NCI-H187 (cell line): ENCODE measurements at places on chromosomes 2 and 18.

- no peak for DNase-seq
Measured at GRCh38 chr2:97868986-97869721, 126.6 kb downstream of the TMEM131 start.

DNA sequence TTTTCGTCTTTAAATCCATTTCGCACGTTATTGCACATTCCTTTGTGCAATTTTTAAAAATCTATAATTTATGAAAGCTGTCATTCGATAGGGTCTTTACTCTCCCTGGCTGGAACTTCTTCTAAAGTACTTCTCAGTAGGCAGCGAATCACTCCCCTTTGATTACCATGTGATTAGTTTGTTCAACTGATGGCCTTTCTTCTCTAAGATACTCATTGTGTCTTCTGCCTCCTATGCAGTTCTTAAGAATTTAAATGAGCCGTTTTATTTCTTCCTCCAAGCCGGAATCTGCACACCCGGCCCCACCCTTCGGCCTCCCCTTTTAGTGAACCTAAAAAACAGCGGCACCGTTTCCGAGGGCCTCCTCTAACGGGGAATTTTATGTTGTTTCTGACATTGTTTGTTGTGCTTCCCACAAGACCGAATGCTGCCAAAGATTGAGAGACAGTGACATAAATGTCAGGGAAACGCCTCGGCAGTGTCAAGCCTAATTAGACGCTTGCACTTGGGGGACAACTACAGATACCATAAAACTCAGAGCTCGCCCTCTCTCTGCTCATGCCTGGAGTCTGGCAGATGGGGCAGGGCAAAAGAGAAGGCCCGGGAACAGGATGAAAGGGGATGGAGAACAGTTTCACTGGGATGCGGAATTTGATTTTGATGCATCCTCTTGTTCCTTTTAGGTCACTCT, 255.3 kb downstream of the BCL11A start:
- DNase-seq, result no peak

DNA sequence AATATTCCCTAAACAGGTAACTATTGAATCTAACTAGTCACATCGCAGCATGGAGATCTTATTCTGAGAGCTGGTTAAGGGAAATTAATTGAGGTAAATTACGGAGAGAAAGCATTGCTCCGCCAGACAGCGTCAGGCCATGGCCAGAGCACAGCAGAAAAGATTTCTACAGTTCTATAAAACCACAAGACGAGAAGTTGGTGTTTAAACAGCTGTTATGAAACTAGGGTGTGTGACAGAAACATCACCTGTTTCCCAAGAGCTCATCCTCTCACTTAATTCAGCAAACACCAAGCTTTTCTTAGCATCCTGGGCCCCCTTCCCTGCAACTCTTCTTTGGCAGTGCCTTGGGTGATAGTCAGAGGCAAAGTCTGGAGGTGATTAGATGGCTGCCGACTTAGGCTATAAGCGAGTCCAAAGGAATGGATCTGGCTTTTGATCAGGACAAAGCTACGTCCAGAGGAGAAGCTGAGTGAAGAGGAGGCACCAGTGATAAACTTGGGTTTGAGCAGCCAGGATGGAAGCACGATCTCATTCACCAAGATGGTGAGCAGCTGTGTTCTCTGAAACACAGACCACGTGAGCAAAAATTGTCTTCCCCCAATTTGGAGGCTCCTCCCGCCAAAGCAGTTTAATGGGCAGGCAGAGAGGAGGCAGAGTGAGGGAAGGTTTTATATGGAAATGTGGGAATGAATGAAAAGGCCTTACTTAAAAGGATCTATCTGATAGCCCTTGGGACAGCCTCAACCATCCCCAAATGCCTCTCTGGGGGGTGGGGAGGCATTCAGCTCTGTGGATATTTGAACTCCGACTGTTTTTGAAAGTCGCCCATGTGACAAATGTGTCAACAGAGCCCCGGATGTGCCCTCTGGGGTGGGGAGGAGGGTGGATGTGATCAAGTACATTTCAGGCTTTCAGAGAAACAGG, 57.8 kb downstream of the PKDCC start:
- DNase-seq, result no peak

GRCh38 chr18:356778-357177, 88.9 kb upstream of the THOC1 start:
- no peak for DNase-seq

DNA sequence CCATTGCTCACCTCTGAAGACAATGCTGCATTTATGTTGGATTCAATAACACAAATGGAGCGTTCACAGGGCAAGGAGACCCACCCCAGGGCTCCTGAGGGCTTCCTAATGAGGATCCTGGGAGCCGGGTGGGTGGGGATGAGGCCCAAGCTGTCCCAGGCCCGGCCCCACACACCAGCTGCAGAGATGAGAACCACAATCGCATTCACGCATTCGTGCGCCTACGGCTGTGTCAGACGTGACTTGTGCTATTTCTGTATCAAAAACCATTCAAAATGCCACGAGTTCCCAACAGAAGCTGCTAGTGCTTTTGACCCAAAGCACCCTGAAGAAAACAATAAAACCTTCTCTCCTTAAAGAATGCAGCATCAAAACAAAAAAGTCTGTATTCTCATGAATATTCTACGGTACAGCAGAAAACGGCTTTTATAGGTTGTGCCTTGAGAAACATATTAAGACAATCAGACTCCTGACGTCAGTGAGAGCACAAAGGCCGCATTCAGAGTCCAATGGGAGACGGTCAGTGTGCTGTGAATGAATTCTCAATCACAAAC, 205.4 kb downstream of the HDAC4 start:
- DNase-seq, result no peak

DNA sequence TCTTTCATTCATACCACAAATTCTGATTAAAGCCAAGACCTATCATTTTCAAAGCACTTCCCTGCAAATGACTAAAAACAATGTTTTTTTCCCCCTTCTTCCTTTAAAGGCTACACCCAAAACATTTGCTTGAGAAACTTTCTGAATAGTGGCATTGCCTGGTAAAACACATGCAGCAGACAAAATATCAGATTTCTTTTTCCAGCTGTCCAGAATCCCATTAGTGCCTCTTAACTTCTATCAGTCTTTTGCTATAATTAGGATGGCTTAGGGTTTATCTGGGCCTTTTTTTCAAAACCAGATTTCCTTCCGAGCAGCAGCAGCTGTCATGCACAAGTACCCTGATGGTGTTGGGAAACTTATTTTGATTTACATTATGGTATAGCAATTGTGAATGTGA, 50.6 kb downstream of the ALPK2 start:
- no peak for DNase-seq

DNA sequence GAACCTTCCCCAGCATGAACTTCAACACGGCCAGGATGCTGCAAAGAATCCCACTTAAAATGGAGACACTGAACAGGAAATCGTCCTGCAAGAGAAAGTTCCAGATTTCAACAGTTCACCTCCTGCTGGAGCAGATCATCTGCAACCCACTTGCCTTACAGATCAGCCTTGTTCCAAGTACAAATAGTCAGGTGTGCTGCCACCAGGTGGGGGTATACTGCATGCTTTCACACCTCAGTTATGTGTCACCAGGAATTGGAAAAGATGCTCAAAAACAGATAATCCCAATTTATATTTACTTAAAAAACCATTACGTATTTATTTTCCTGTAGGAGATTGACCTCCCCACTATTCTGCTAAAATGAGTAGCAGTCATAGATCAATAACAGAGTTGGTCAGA, 212.3 kb downstream of the MGAT5 start:
- no peak for DNase-seq

DNA sequence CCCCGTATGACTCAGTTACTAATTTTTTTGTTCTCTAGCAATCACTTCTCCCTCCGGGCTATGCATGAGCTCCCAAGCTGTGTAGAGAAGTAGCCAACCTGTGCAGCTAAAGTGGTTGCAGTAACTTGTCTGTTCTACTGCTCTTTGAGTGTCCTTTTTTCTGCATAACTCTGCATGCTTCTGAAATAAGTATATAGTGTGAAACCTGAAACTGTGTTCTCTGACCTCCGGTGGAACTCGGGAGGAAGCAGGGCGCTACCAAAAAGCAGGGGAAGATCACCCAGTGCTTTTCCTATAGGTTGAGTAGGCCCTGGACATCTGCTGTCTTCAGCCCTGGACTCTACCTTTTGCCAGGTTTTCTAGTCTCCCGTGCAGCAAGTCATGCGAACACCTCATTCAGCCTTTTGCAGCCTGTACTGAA, 47.8 kb downstream of the PHLPP1 start:
- no peak for DNase-seq

- DNase-seq, result no peak
Measured at GRCh38 chr18:33757037-33757436, 179.0 kb downstream of the ASXL3 start.

DNA sequence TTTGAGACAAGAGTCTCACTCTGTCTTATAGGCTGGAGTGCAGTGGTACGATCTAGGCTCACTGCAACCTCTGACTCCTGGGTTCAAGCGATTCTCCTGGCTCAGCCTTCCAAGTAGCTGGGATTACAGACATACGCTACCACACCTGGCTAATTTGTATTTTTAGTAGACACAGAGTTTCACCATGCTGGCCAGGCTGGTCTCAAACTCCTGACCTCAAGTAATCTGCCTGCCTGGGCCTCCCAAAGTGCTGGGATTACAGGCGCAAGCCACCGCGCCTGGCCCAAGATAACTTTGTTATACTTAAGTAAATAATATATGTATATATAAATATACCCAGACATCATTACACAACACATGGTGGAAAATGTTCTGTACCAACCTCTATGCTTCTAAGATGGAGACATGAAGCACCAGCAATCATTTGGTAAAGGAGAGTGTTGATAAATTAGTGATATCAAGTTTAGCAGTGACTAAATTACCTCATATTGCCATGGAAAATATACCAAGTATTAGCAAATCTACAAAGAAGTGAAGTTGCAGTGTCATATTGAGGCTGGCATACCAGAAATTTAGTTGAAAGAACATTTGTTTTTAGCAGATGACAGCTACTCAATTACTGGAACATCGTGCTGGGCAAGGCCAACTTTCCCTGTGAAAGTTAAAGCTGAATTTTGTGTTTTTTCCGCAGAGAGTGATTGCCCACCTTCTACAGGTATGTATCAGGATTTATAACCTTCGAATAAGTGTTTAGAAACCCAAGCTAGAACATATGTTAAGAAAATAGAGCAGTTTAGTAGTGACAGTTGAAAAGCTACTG, 177.7 kb downstream of the MYCN start:
- no peak for DNase-seq

GRCh38 chr2:95313296-95314131, 16.4 kb downstream of the KCNIP3 start:
- no peak for DNase-seq

- DNase-seq, result no peak
Measured at GRCh38 chr18:9055185-9055584, 47.3 kb upstream of the NDUFV2 start.

DNA sequence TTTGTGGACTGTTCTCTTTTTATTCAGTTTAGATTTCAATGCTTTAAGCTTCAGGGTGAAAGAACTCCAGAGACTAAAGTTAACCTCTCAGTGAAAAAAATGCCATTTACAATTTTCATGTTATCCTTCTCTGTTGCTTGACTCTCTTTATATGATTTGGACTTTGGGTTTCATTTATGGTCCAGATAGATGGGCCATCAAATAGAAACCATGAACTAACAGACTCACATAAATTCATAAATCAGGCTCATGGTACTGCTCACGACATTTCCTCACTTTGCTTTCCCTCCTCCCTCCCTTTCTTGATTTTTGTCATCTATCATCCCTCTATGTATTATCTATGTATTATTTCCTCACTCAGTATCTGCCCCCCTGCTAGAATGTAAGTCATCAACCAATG, 10.0 kb downstream of the FAM110C start:
- DNase-seq, result no peak

DNA sequence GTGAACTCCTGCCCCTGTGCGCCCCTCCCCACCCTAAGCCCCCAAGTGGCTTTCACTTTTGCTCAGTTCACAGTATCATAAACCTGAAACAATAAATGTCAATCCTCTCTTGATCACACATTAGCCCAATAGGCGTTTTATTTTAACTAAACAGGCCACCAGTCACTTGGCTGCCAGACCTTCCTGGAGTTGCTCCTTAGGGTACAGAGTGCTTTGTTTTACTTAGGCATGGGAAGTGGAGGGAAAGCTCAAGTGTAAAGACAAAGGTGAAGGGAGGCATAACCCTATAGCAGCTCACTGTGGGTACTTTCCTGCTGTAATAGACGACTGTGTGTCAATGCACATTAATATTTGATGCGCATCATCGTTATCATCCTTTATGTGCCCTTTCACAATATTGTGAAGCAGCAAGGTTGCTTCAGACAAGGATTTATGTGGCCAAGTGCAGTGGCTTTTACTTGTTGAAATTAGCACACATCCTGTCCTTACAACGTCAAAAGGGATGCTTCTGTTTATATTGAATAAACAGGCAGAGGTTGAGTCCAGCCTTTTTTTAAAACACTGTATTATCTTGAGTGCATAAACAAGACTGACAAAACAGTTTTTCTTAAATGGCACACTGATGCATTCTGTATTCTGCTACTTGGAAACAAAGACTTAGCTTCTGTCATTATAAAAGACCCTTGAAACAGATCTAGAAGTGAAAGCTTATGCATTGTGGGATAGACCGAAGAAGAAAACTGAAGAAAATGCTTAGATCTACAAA, 168.5 kb downstream of the TMEFF2 start:
- no peak for DNase-seq

DNA sequence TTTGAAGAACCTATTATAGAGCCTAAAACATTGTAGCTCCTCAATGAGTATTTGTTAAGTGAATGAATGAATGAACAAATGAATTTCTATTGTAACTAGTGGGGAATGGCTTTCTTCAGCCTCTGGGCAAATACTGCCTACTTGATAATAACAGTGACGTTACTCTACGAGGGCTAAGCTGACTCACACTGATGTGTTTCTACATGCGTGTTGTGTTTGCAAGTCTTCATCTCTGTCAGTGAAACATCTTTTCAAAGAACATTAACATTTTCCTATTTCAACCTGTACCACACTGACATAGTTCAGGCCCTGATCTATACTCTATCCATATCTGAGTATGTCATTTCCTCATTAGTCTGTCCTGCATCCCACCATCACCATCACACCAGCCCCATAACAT, 319.9 kb upstream of the ACVR2A start:
- no peak for DNase-seq

- DNase-seq, result no peak
Measured at GRCh38 chr2:134189009-134189720, 64.7 kb upstream of the MGAT5 start.

- DNase-seq, result no peak
Measured at GRCh38 chr2:23720705-23721453, 206.0 kb downstream of the ATAD2B start.

DNA sequence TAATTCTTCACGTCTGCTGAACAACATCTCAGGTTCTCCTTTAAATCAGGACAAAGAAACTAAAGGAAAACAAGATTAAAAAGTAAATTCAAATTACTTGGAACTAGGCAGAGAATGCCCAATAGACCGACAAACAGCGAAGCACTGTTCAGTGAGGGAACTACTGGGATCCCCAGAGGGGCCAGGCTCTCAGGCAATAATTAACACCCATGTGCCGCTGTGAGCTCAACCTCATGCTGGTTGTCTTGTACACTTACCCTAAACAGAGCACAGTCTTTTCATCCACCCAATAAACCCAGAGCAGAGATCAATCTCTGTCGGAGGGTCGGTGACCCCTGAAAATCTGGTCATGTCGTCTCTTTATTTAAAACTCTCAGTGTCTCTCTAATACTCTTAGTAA, 229.9 kb upstream of the CRIM1 start:
- DNase-seq, result no peak

GRCh38 chr2:20224716-20225293, at the start of gene SDC1:
Gene SDC1, minus strand, starts transcription at chr2:20225130. Its CDS starts 263 bp downstream, at chr2:20224867.
- DNase-seq, result peak; percentile 83
